NCI-H187 treated with DMSO at 0.1 percent for 48 hours (cell line): ENCODE measurements at places on chromosomes 7 and 10.

DNA sequence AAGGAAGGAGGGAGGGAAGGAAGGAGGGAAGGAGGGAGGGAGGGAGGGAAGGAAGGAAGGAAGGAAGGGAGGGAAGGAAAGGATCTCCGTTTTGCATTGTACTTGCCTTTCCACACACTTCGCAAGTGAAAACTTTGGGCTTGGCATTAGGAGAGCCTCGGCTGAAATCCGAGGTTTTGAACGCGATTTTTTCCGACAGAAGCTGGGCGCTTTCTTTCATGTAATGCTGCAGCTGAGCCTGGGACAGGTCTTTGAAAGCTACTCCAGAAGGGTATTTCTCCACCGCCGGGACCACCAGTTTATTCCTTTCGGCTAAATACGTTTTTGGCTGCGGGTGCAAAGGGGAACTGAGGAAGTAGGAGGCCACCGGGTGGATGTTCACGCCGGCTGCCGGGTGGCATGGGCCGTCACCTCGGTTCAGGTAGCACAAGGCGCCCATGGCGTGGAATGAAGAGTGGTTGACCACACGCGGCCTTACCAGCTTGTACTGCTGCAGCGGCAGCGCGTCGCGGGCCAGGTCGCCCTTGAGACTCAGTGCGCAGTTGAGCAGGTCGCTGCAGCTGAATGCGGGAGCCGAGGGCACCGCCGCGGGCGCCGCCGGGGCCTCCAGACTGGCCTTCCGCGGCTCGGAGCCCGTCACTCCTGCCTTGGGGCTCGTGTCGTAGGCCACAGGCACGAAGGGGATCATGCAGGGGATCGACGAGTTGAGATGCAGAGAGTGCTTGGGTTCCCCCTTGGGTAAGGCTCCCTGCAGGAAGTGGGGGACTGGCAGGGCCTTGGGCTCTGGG is 825 bp downstream of the FEZF1 start:
- no peak for DNase-seq

GRCh38 chr7:70318511-70318910 is 720.2 kb downstream of the AUTS2 start:
- DNase-seq = no peak

DNA sequence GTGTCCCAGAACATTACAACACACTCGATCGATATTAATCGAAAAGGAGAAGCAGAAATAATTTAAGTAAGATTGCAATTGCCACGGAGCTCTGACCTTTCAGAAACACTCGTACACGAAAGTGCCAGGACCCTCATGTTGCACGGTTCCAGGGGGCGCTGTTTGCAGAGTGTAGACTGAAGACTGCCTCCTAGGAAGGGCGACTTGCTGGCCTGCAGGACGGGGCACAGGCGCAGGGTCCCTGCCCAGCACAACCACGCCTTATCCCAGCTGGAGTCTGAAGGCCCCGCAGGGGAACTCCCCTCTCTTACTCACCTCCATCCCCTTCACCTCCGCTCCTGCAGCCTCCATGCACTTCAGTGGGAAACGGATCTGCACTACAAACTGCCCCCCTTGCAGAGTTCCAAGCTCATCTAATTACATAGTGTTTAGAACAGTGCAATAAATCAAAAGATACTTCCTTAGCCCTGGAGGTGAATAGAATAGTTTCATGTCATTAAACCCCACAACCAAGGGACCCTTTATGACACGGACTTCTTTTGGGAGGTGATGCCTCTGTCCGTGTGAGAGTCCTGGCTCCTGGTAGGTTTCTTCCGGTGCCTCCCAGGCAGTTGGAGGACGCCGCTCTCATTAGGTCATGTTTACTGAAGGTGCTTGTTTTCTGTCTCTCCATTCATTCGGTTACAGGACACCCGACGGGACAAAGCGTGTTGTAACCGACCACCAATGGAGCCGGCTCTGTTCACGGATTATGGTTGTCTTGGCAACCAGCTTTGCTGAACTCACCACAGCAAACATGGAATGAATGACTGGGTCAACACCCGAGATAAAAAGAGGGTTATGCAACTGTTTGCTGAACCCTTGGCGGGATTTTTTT is 262.2 kb downstream of the BAMBI start:
- peak; percentile 19 for DNase-seq

- no peak for DNase-seq
Measured at GRCh38 chr10:125291836-125292235, 131.5 kb upstream of the CTBP2 start.

DNA sequence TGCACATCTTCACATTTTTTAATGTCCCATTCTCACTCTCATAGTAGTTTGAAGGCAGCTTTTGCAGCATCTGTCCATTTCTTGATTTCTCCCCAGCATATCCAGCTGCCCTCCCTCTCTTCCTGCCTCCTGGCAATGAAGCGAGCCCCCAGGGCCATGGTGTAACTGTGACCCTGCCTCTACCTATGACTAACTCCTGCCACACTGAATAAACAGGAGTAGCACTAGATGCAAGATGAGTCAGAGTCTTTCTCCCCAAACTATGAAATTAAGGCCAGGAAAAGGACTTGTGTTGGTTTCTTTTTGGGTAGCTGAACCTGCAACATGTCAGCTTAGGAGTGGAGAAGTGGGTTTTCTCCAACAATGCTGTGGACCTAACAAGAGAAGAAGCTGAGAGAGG is 329.0 kb downstream of the RNLS start:
- no peak for DNase-seq

DNA sequence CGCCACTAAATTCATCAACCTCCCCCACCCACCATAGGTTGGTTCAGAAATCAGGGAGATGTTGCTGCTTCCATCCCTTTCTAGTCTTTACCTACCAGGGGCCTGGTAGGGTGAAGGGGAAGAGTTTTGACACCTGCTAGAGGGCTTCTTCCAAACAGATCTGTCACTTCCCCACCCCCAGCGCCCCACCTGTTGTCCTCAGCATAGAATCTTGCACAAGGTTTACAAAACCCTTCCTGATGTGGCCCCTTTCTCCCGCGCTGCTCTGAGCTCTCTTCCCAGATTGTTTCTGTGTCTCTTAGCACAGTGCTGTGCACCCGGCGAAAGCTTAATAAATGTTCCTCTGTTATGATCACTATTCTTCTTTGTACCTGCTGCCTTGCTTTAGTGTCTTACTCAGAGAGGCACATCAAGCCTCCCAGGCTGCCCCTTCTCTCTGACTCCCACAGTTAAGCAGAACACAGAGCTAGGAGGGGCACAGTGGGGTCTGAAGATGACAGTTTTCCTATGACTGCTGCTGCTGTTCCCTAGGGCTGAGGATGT is 11.2 kb upstream of the C10orf95 start:
- no peak for DNase-seq

DNA sequence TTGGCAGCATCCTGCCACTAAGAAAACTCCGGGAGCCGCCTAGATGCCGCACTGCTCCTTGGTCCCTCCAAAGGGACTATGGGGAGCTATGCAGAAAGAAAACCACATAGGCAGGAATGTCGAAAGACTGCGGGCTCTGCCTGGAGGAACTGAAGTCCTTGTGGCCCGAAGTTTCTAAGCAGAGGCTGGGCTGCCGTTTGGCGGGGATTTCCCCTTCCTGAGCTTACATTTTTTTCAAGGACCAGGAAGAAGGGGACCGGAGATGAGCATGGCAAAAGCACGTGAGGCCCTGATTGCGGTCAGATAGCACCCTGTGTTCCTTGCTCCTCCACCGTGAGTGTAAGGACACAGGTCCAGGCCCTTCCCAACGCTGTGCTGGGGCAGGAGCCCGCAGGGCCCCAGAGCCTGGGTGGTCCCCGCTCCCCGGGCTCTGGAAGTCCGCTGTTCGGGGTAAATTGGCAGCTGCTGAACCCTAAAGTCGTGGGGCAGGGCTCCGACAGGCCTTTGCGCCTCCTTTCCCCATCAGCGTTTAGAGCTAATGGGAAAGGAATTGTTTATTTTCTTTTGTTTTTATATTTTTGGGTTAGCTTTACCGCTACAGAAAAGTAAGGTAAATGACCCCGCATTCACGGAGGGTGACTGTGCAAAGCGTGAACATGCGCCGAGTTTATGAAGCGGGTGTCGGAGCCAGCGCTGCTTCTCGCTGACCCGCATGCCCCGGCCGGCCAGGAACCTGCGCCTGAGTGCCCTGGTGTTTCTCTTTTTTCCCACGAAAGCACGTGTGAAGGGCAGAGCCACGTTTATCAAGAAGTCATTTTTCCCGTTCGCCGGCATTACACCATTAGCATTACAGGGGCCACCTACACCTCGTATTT is 356.5 kb upstream of the ZNF32 start:
- no peak for DNase-seq

GRCh38 chr7:92228100-92228499 is 17.6 kb downstream of the KRIT1 start:
- DNase-seq = no peak
